ENCODE measurements at places on chromosomes 5 and 9. TPM values are rescaled to one million over a fixed set of nuclear protein-coding genes. Genes with fewer than 3 reads are reported as not detected.

DNA sequence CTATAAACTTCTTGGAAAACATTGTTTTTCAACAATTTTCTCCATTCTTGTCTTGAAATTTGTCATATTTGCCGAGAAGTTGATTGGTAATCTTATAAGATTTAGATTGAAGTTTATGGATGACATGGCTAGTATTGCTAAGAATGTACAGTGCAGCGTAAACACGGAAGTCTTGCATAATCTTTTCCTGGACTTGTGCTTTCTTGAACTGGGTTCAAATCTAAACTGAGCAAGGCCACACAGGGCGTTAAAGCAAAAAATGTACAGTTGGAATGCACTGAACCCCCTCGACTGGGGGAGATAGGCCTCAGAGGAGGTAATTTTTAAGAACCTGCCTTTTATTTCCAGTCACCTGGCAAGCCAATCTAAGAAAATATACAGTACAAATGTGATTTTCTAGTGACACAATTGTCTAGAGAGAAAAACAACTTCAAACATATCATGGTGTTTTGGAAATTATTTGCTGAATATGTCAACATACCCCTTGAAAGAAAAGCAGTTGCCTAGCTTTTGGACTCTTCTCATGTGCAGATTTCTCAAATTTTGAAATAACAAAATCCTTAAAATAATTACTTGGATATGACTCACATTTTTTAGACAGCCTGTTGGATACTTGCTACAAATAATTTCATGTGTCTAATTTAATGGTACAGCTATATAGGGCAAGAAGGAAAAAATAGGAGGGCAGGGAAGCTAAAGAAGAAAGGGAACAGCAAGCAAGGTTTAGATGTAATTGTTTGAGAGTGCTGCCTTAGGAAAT is 18.5 kb upstream of the GAS1 start:
- no peak overlapping the region for H3K27ac ChIP-seq
- no peaks in the 10 kb centered on the region for H3K36me3 ChIP-seq
- no peak for DNase-seq
- H3K4me3 ChIP-seq: no peak overlapping the region

- H3K4me1 ChIP-seq: peaks cover 43% of the 10 kb centered on the region
- peaks cover 2% of the 10 kb centered on the region for H3K36me3 ChIP-seq
- H3K27ac ChIP-seq: peak overlapping the region; percentile 90
- peak overlapping the region; percentile 73 for H3K4me3 ChIP-seq
Observed at GRCh38 chr5:179699616-179700237, 960 bp downstream of the CANX start.

DNA sequence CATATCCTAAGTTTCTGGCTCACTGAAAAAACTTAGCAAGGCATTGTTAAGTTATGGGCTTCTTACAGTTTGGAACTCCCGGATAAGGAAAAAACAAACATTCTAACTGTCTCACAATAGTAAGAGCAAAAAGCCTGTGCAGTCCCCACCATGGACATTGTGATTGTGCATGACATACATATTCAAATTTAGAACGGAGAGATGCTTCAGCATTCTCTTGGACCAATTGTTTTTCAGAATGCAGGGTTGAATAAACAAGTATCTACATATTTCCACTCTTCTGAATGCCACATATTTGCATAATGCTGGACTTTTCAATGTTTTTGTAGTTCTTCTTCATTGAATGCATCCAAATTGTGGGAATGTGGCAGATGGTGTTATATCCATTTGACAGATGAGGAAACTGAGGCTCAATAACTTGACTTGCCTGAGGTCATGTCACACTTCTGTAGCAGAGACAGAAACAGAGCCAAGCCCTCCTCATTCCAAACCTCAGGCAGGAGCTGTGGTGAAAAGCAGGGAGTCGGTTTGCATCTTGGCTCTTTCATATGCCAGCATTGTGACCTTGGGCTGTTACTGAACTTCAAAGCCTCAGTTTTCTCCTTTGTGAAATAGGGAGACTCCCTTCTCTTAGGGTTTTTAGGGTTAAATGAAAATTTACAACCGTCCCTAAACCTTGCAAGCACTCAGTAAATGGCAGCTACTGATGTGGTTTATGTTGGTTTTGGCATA is 95.1 kb downstream of the IQGAP2 start:
- DNase-seq: no peak
- H3K4me3 ChIP-seq: no peak overlapping the region
- H3K27ac ChIP-seq: no peak overlapping the region
- no peaks in the 10 kb centered on the region for H3K36me3 ChIP-seq

DNA sequence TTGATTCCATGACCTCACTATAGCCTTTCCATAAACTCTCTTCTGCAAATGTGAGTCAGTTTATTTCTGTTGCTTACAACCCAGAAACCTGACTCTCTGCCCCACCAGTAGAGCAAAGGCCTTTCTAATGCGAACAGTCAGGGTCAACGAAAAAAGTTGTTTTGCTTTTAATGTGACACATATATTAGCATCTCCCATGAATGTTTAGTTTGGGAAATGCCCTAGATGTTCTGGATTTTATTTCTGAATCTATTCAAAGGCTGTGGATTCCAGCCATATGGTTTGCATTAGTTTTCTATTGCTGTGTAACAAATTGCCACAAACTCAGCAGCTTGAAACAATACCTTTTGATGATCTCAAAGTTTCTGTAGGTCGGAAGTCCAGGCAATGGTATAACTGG is 193.5 kb downstream of the GNA14 start:
- H3K27me3 ChIP-seq: no peaks in the 10 kb centered on the region
- no peak for DNase-seq
- no peak overlapping the region for H3K4me3 ChIP-seq
- H3K4me1 ChIP-seq: no peaks in the 10 kb centered on the region
- no peaks in the 10 kb centered on the region for H3K36me3 ChIP-seq

- no peaks in the 10 kb centered on the region for H3K36me3 ChIP-seq
Observed at GRCh38 chr5:38866362-38867031, 20.7 kb downstream of the OSMR start.

EGFL7 gene
- 0.29 TPM for total RNA-seq

All from natural killer cell (primary cell).